Stimulated activated CD8-positive, alpha-beta memory T cell treated with anti-CD3 and anti-CD28 coated beads, Interleukin-7, amount 100 ng/mL, for 1 hour (primary cell): ENCODE measurements at places on chromosomes 7 and 10.

GRCh38 chr10:15068802-15069201, 19.8 kb downstream of the ACBD7 start:
- no peak for DNase-seq

DNA sequence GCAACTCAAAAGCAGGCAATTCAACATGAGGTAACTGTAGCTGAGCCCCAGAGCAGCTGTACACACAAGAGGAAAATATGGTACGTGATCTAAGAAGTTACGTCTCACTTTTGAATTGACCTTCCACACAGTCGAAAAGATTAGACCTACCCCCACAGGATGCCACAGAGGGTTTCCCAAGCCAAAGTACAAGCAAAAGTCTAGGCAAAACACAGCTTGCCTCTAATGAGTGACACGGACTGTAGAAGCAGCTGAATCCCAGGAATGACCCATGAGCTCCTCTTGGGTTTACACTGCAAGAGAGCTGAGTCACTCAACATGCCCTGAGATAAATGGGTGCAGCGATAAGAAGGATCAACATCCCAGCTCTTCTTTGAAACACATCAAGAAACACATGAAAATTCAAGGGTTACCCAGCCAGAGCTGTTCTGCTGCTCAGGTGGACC, 9.8 kb downstream of the CREB3L2 start:
- DNase-seq = no peak

GRCh38 chr7:158827411-158828132, 1.7 kb downstream of the ESYT2 start:
- no peak for DNase-seq

DNA sequence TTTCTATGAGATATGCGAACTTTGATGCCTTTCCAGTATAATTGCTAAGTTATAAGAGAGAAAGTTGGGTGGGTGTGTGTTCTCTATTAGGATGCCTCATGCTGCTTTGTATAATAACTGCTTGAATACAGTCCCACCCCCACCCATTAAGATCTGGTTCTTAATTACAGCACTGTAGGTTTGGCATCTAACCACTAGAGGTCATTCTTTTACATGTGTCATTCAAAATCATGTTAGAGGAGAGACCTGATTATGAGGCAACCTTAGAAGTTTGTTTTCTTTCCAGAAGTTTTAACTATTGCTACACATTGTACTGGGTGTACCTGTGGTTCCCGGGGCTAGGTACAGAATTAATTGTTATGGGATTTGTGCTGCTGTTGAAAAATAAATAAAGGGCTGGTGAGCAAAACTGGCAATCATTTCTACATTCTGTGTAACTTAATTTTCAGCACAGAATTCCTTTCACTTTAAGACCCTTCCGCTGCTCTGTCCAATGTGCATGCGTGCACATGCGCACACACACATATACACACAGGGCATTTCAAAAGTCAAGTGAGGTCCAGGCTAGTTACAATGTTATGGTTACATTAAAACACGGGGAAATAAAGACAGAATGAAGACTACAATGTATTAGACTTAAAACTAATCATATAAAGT, 1156.3 kb downstream of the SORCS3 start:
- DNase-seq = no peak

GRCh38 chr10:118167056-118167700, 120.4 kb upstream of the RAB11FIP2 start:
- DNase-seq = no peak

GRCh38 chr10:121532292-121532864, 65.9 kb downstream of the FGFR2 start:
- no peak for DNase-seq

DNA sequence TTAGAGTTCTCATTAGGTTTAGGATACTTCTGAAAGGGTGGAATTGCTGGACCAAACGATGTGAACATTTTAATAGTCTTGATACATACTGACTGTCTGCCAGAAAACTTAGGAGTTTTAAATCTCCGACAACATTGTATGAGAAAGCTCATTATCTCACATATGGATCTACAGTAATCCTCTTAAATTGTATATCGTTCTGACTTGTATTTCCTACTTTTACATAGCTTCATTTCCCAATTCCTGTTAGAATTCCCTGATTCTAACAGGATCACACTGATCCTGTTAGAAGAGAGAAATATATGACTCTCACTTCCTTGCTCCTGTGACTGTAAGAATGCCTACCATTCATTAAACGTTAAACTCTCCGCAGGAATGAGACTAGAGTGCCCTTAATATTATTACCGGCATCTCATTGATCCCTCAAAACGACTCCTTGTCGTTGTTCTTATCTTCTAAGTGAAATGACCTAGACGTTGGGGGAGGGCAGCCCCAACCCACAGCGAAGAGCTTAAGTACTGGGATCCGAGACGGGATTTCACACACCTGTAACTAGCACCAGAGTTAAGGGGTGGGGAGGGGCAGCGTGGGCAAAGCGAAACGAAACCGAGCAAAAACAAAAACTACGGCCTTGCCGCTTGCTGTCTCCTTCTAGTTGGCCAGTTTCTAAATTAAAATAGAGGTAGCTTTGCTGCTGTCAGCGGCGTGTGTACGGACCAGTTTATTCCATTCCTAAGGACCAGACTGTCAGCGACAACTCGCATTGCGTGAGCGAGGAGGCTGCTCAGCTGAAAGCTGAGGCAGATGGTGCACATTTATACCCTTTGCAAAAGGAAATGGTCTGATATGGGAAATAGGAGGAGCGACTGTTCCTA, 678 bp upstream of the TMEM106B start:
- no peak for DNase-seq

- DNase-seq = no peak
Measured at GRCh38 chr7:27108390-27109127, 6.1 kb upstream of the HOXA2 start.

DNA sequence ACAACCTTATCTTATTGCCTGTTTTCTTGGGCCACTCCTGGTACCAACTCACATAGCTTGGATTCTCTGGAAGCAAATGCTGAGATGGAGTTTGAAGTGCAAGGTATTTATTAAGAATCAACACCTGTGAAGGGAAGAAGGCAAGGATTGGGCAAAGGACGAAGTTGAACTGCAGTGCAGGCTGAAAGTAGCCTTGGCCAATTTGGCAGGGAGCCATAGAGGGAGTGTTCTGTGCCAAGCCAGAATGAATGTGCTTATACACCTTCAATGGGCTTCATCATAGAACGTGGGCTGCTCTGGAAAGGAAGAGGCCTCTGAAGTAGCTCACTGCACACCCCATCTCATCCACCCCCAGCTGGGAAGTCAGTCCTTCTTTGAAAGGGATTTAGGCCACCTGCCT, 79.8 kb upstream of the IFRD1 start:
- DNase-seq = no peak

GRCh38 chr7:157658851-157659412, 322.1 kb downstream of the DNAJB6 start:
- DNase-seq = no peak

DNA sequence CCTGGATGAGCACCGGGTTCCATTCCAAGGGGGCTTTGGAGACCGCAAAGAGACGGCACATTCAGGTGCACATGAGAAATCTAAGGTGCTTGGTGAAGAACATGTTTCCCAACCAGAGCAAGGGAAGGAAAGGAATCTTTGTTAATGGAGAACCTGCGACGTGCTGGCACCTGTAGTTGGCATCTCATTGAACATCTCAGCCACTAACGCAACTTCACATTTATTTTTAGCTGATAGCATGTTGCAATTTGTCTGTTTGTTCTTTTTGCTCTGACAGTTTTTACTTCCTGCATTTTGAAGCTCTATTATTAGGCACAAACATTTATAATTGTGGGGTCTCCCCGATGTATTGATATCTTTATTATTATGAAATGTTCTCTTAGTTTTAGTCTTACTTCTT, 316.7 kb downstream of the TCERG1L start:
- no peak for DNase-seq

DNA sequence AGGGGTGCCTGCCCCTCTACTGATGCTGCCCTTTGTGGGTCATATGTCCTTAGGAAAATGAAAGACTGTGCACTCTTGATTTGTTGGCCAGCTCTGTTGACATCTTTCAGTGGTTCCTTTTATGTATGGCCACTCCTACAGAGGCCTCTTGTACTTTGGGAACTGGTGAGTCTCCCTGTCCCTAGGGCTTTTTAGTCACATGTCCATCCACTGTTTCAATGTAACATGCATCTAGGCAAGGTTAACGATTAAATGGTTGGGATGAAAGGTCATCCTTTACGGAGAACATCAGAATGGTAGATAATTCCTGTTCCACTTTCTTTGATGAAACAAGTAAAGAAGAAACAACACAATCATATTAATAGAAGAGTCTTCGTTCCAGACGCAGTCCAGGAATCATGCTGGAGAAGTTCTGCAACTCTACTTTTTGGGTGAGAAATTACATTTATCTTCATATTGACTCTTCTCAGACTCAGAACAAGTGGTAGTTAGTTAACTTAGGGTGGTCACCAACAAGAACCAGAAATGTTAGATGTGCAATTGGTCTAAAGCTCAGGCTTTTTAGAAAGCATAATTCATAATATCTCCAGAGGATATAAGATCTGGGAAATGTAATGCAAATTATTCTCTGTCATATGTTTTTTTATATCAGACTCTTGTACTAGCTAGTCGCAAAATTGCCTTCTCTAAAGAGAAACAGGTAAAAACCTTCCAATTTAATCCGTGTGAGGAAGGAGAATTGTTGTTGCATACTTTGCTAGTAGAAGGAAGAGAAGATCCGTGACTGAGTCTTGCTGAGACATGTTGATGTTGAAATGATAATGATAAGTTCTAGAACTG, at the start of gene ABCC2:
Gene ABCC2 (plus strand): TSS at position 194 of the 840 bp plus-strand sequence. CDS start 205 bp downstream, at position 399.
- no peak for DNase-seq

DNA sequence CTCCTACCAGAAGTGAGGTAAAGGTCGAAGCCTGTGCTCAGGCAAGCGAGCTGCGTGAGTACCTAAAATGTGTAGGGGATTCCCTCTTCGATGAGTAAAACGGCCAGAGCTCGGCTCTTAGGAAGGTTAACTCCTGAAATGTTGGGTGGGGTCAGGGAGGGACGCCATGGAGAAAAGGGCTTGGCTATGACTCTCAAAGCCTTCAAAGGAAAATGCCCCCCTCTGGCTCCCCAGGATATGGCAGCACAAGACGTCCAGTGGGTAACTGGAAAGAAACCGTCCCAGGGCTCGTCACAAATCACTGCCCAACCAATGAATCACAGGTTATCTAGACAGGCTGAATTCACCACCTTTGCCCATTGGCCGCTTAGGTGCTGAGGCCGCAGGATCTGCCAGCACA, 58.0 kb downstream of the CALML3 start:
- DNase-seq = no peak

GRCh38 chr7:128363261-128363721, 1.8 kb upstream of the PRRT4 start:
- DNase-seq = no peak

- no peak for DNase-seq
Measured at GRCh38 chr7:49001610-49002033, 77.3 kb downstream of the CDC14C start.

GRCh38 chr10:63042256-63042655, 90.9 kb upstream of the NRBF2 start:
- DNase-seq = no peak

DNA sequence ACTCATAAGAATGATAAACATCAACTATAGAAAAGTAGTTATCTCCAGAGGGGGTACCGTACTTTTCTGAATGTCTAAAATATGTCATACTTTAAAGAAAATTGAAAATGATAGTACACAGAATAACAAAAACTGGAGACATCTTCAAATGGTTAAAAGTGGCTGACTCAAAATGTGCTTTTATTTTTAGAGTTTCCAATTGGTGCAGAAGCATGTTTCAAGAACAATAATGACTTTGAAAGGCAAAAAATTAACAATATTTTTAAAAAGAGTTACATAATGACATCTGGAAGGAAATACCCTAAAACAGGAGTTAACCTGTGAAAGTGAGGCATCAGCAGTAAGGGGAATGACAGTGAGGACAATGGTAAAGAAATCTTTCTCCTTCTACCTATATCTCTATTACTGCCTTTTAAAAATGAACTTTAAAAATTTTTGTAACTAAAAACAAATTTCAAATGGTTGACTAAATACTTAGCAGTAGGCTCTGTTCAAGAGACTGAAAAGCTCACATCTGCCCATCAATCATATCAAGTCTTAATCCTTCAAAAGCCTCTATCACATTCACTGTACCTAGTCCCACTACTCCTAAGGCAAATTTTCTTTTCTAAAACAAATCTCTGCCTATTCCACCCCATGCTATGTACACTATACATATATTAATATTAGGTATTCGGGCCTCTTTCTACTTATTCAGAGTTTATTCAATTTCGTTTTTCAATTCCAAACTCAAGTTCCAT, 3.0 kb downstream of the ASZ1 start:
- no peak for DNase-seq

- no peak for DNase-seq
Measured at GRCh38 chr10:114470361-114470760, 66.1 kb upstream of the AFAP1L2 start.

GRCh38 chr7:88278881-88279280, 27.8 kb downstream of the STEAP4 start:
- DNase-seq = no peak
